ENCODE measurements at places on chromosomes 7 and 10.

DNA sequence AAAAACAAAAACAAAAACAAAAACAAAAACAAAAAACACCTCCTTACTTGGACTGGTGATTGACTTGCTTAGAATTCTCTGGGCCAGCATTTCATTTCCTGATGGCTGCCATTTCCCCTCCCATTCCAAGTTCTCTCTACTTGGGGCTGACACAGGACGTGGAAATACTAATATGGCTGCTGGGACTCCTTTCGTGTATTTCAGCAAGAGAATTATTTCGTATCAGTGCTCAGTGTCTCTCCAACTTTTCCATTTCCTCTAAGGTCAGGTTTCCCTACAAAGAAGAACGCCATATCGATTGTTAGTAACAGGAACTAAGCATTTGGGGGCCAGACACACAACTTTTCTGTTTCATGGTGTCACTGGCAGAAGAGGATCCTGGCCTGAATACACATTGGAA is 22.5 kb upstream of the VAX1 start:
- DNase-seq, result no peak

GRCh38 chr7:139431459-139431858 is 52.0 kb downstream of the KLRG2 start:
- no peak for DNase-seq

GRCh38 chr10:15460661-15461060 is 89.6 kb upstream of the FAM171A1 start:
- no peak for DNase-seq

DNA sequence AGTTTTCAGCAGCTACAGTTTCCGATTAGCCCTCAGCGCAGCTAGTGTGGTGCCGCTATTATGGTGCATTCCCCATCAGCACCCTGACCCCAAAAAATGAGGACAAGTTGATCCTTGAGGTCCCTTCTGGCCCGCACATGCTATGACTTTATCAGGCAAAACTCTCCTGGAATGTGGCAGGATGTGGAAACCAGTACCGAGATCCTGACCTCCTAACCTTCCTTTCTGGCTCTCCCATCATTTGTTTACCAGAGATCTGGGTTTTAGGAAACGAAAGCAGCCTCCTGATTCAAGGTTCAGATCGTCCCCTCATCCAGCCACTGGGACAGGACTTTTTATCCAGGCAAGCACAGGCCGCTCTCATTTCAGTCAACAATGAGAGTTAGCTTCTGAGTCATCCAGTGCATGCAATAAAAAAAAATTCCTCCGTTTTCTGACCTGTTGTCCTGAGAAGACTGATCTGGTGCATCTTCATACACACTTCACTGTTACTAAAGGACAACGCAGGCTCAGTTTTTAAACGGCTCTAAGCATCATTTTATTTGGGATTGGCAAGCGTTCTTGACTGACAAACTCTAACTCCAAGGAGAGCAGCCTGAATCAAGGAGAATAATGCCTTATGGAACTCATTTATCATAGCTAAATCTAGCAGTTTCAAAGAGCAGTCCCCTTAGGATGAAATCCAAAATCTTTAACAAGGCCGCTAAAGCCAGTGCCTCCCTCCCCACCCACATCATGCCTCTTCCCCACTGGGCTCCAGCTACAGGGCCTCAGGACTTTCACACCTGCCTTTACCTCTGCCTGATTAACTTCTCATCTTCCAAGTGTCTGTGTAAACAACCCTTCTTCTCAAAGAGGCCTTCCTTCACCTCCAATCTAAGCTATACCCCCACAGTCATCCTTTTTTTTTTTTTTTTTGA is 17.1 kb downstream of the PDLIM1 start:
- DNase-seq, result no peak

DNA sequence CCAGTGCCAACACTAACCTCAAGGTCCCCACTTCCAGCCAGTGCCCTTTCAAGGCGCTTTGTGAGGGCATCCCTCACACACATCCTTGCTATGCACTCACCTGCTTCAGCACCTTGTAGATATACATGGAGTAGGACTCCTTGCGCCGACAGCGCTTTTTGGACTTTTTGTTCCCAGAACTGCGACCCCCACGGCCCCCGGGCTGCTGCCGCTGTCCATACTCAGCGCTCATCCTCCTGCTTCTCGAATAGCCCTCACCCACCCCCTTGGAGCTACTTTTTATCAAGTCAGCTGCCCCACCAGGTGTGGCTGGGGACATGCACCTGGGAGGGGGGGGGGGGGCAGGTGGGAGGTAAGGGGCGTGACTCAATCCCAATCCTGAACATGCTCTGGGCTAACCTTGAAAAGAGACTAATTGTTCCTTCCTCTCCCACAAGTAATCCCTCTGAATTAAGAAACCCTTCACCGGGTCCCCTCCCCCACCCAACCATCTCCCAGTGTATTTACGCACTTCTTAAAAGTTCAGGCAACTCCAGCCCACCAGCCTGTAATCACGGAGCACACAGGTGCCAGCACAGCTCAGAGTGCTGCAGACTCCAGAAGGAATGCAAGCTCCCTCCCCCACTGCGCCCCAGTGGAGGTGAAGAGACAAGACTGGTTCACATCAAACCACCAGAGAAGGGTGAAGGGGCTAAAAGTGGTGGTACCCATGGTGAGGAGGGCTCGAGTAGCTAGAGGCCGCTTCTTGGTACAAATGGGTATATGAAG is at the start of gene H2BK1:
Gene H2BK1 (minus strand): TSS at position 402 of the 768 bp plus-strand sequence. CDS start 170 bp downstream, at position 232.
- DNase-seq, result no peak

DNA sequence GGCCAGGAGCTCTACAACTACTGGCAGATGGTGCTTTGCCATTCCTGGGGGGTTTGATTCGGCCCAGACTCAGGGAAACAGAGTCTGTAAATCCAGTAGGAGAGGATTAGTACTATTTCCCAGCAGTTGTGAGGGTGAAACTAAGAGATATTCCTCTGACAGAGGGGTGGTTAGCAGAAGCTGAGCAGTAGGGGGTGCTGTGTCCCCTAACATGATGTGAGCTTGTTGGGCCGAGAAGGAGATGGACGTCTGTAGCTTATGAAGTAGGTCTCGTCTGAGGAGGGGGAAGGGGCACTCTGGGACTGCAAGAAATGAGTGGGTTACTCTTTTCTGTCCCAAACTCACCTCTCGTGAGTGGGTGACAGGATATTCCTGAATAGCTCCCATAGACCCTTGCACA is 179.2 kb upstream of the MBL2 start:
- DNase-seq, result peak; percentile 79

DNA sequence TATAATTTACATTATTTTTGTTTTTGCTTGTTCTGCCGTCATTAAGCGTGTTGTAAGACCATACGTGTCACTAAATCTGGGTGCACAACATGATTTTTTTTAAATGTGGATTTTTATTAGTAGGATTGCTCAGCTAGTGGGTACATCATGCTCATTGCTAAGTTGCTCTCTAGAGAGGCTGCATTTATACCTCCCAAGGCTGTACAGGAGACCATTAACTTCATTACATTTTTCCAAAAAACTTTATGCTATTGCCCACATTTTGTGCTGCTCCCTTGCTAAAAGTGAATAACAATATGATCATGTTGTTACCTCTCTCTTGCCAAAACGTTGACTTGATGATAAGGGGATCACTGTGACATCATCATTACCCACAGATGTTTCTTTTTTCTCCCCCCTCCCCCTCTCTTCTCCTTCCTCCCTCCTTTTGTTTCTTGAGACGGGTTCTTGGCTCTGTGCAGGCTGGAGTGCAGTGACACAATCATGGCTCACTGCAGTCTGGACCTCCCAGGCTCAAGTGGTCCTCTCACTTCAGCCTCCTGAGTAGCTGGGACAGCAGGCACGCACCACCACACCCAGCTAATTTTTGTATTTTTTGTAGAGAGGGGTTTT is 65.1 kb downstream of the BMPR1A start:
- DNase-seq, result peak; percentile 61

DNA sequence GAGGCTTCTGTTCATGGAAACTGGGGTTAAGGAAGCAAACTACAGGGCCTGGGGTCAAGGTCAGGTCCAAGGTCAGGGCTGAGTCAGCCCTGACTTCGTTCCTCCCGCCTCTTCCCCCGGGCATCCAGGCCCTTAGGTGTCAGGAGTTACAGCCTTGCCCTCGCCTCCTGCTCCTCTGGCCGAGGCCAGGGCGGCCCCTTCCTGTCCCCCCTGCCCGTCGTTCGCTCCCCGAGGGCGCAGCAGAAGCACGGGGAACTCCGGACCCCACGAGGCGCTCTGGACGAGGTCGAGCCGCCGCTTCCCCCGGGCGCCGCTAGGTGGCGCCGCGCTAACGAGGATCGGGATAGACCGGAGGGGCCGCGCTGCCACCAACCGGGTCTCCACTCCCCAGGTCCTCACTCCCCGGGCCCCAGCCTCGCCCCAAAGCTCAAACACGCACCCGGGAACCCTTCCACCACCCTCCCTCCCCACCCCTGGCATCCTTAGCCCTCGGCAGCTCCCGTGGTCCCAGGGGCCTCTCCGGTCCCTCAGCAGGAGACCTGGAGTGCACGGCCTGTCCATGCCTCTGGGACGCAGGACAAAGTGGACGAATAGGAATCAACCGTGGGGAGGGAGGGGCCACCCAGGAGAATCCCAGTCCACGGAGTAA is 59.2 kb upstream of the MYL10 start:
- peak; percentile 74 for DNase-seq

DNA sequence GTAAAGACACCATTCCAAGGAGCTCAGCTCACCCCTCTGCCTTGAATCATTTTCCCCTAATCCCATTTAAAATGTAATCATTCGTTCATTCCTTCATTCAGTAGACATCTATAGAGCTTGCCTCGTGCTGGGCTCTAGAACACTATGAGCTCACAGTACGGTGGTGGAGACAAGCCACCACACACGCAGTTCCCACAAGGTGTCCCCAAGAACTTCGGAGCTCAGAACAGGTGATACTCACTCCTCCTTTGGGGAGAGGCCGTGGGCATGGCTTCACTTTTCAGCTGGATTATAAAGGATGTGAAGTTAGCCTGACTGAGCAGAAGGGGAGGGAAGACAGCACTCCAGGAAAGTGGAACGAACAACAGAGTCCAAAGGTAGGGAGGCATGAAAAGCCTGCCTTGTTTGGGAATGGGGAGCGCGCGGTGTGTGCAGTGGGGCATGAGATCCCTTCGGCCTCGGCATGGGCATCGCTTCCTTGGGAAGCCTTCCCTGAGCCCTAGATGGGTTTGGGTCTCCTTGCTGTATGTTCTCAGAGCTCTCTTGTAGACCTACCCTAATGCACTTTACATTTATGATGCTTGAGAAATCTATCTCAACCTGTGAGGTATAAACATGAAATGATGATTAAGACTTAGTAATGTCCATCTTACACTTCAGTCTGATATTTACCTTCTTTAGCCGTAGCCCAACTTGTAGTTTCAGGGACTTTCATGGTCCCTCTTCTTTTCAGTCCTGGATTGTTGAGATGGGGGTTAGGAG is 809 bp upstream of the OGA start:
- no peak for DNase-seq

- no peak for DNase-seq
These were observed 73.3 kb upstream of the RHEB start for GRCh38 chr7:151592868-151593486.

DNA sequence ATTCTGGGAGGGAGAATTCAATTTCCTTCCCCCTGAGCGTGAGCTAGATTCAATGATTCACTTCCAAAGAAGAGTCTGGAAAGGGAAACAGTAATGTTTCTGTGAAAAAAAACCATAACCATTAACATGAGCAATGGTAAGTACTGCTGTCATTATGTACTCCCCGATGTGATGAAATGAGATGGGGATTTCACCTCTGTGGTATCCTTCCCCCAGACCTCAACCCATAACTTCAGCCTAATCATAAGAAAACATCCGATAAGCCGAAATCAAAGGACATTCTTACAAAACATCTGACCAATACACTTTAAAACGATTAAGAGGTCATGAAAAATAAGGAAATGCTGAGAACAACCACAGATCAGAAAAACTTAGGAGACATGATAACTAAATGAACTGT is 27.2 kb downstream of the EZH2 start:
- no peak for DNase-seq

- no peak for DNase-seq
These were observed 118.1 kb upstream of the LYZL2 start for GRCh38 chr10:30747633-30748032.

GRCh38 chr7:14973712-14974428 is 71.3 kb upstream of the DGKB start:
- no peak for DNase-seq

GRCh38 chr10:79355420-79356017 is 8.2 kb downstream of the PPIF start:
- no peak for DNase-seq

DNA sequence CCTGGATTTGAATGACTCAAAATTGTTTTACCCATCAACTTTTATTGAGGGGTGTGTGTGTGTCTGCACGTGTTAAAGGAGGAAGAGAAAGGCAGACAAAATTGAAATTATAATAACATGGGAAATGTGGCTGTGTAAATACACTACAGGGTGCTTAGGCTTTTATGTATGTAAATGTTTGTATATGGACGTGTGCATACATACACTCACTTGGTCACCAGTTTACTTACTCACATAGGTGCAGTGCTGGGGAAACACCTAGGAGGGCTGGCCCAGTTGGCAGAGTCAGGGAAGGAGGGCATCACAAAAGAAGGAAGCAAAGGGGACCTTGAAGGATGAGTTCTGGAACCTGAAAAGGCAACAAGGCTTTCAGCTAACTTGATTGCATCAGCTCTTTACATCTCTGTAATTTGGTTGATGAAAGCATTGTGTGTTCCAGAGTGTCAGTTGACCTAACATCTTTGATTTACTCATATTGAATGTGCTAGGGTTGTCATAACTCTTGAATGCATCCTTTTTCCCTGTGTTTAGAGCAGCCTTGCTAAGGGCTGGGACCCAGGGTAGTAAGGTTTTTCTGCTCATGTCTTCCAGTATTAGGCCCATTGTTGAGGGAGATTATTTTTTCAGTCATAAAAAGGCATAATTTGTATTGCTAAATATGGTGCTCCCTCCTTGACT is 10.2 kb downstream of the WDR11 start:
- DNase-seq, result no peak

- no peak for DNase-seq
These were observed 39.2 kb upstream of the TUBB8 start for GRCh38 chr10:88253-88652.

DNA sequence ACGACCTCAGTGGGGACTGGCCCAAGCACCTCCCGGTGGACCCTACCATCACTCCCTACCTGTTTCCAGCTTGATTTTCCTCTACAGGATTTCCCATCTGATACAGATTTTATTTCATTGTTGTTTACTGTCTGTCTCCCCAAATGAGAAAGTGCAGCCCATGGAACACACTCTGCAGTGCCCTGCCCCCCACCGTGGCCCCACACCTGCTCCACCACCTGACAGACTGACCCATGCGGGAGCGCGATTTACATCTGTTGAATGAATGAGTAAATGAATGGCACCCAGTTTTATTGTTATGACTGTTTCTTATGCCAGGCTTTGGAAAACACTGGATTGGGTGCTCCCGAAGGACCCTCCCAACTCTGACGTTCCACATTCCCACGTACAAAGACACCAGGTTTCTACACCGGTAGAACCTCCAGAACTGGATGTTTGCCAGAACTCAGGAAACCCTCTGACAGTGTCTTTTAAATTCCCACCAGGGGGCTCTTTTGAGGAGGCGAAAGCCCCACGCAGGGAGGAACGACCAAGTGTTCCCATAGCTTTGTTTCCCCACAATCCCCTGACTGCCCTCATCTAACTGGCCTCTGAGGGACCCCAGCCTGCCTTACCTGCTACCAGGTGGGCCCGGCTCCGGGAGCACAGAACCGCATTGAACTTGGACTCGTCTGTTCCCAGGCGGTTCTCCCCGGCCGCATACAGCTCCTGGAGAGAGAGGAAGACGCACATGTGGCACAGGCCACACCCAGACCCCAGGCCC is 29.0 kb downstream of the PLAC9 start:
- no peak for DNase-seq

Data from lung (tissue), 17 donors.